ENCODE measurements at places on chromosomes 2 and 18.
A peak's percentile ranks its signal among the peaks of the same experiment; 100 is the strongest.

DNA sequence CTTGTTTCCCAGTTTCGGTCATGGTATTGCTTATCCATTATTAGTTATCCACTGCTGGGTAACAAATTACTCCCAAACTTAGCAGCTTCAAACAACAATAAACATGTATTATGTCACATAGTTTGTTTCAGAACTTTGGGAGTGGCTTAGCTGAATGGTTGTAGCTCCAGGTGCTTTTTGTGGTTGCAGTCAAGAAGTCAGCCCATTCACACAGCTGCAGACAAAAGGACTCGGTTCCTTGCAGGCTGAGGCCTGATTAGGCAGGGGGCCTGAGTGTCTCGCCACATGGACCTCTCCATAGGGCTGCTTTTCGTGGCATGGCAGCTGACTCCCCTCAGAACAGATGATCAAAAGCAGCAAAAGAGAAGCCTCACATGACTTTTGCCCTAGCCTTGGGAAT lies 58.2 kb upstream of the ITGA4 start:
- DNase-seq, result no peak

DNA sequence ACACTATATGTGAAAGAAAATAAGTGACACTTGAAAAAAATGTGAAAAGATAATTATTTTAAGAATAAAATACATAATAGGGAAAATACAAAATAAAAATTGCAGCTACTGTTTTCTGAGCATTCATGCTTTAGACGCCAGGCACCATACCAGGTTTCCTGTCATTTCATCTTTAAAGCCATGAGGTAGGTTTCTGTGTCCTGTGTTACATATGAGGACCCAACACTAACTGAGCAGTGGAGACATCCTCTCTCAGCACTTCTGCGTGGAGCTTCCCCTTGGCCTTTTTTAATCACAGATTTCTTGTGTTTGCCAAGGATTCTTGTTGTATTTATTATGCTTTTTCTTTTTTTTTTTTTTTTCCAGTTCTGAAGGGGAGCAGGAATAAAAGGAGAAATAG lies 117.3 kb downstream of the FAM117B start:
- no peak for DNase-seq

DNA sequence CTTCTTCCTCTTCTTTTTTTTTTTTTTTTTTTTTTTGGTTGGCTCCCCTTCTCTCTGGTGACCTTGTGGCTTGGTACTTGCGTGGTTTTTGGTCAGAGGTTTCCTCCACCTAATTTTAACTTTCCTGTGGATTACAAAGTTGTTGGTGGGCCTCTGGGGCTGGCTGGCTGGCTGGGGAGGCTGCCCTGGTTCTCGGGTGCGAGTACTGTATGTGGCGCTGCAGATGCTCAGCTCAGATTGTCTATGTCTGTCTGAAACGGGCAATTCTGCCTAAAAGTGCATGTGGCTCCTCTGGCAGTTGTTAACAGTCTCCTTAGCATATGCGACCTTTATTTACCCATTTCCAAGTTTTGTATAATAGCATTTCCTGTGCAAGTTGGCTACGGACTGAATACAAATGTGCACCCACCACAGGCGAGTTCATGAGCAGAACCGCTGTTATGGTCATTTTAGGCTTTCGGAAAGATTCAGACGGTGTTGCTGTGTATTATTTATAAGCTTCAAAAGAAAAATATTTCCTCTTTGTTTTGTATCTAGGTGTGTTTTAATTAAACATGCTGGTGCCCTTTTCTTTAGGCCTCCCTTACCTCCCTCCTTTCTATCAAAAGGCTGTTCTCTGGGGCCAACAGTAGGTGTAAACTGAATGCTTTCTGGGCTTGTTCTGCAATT lies 4.4 kb downstream of the TBR1 start:
- no peak for DNase-seq

- peak; percentile 26 for DNase-seq
These were observed 54.4 kb downstream of the EPHA4 start for GRCh38 chr2:221517696-221518151.

GRCh38 chr2:162241571-162241970 lies 1.7 kb downstream of the FAP start:
- DNase-seq, result no peak

GRCh38 chr2:17976871-17977746 lies 98.6 kb downstream of the KCNS3 start:
- DNase-seq, result no peak

DNA sequence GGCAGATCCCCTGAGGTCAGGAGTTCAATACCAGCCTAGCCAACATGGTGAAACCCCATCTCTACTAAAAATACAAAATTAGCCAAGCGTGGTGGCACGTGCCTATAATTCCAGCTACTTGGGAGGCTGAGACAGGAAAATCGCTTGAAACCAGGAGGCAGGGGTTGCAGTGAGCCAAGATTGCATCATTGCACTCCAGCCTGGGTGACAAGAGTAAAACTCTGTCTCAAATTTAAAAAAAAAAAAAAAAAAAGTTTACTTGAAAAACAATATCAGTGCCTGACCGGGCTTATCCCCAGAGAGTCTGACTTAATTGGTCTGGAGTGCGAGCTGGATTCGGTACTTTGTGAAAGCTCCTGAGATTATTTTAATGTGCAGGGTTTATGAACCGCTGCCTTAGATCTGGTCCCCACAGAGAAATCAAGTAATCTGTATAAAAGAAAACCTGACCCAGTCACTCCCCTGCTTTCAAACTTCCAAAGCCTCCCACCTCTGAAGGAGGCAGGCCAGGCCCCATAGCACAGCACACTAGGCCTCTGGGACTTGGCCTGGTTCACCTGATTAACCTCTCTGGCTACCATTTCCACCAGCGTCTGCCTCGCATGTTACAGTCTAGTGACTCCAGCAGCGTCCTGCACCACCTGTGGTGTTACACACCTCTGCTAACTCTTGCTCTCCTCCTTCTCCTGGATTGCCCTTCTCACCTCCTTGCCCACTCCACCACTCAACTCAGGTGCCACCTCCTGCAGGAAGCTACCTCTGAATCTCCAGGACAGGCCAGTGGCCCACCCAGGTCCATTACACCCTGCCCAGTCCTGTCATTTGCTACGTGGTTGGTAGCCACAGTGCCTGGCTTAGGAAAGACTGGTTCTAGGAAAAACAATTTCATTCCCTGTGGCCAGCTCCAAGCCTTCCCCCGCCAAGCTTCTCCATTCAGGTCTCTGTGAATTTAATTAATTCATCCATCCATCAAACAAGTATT lies 114.3 kb upstream of the PPP1CB start:
- DNase-seq, result no peak

GRCh38 chr18:6374340-6374739 lies 40.4 kb downstream of the L3MBTL4 start:
- DNase-seq, result no peak

DNA sequence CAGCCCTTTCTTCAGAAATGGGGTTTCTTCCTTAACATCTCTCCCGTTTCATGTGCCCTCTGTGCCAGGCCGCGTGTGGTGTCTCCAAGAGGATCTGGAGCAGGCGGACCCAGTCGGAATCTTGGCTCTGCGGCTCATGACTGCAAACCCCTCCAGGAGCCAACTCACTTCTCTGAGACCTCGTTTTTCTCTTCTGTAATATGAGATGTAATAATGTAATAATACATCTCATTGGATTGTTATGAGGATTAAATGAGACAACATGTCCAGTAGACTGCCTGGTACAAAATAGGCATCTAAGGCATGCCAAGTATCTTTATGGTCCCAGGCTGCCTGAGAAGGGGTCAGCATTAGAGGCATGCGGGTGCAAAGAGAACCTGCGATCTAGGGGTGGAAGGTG lies 221.3 kb upstream of the REV1 start:
- no peak for DNase-seq

DNA sequence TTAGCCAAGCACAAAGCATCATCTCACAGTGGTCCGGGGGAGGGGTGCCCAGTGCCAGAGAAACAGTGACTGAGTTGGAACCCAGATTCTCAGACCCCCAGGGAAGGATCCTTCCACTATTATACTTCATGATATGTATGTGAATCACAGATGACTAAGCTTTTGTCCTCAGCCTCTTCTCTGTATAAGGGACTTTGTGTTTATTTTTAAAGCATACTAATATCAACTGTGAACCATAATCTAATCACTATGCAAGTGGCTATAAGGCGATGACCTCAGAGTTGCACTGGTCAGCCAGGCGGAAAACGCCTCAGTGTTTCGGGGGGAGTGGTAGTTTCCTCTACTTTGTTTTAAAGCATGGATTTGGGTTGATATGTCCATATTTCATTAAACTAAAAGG lies 160.4 kb upstream of the TMEM200C start:
- no peak for DNase-seq

- DNase-seq, result no peak
These were observed 73.7 kb downstream of the DGKD start for GRCh38 chr2:233428008-233428407.

DNA sequence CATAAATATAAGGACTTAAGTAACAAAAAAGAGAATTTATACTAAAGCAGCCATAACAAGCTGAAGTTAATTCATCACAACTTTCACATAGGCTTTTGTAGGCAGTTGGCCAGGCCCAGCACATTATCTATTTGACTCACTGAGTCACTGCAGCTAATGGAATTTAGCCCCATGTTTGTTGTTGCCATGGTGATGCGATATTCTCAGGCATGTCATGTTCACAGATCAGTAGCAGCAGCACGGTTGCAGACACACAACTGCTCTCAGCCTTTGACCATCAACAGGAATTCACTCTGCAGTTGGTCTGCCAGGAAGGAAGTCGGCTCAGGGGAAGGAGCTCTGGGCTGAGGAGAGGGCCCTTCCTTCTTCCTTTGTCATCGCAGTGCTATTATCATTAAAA lies 639.8 kb downstream of the TMEM182 start:
- DNase-seq, result no peak

DNA sequence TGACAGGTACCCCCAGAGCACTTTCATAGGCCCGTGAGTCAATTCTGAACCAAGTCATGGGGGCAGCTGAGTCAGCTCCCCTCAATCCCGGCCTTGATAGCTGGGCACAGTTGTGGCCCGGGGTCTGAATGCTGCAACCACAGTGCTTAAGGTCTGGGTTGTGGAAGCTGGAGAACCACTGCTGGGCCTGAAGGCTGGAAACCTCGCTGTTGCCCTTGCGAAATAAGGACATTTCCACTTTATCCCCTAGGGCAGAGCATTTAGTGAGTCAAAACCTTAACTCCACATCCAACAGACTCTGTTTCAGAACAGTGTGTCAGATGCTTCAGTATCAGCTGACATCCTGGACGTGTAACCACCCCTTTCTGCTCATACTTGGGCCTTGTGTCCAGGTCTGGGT lies 58.6 kb downstream of the SP110 start:
- no peak for DNase-seq

GRCh38 chr2:23700627-23701026 lies 226.3 kb downstream of the ATAD2B start:
- DNase-seq, result no peak

DNA sequence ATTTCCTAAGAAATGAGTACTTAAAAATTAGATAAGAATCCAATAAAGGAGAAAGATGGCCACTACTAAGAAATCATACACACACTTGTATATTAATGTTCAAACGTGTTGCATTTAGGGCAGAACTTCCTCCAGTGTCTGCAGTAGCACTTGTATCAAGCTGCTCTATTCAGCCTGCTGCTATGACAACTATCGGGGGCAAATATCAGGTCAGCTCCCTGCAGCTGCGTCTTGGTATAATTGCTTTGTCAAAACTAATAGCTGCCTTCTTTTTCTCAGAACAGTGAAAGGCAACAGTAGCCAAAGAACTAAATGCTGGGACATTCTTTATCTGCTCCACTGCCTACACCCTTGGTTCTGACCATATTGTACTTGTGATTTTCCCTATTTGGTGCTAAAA lies 300.7 kb downstream of the NOL4 start:
- no peak for DNase-seq

DNA sequence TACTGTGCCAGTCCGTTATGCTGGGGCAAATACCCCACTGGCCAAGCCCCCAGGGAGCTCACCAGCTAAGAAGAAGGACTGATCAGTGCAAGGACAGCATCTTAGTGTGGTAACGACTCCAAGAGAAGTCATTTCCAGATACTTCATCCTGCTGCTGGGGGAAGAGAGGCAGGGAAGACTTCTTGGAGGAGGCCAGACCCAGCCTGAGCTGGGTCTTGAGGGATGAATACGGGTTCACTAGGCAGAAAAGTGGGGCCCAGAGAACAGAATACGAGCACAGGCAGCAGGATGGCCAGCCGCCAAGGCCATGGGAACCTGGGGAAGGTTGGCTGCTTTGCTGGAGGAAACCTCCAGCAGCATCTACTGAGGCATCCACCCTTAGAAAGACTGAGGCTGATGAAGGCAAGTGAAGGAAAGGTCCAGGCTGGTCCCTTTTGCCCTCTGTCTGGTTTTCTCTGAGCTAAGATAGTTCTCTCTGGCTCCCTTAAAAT lies 84.1 kb downstream of the GLI2 start:
- DNase-seq, result no peak

DNA sequence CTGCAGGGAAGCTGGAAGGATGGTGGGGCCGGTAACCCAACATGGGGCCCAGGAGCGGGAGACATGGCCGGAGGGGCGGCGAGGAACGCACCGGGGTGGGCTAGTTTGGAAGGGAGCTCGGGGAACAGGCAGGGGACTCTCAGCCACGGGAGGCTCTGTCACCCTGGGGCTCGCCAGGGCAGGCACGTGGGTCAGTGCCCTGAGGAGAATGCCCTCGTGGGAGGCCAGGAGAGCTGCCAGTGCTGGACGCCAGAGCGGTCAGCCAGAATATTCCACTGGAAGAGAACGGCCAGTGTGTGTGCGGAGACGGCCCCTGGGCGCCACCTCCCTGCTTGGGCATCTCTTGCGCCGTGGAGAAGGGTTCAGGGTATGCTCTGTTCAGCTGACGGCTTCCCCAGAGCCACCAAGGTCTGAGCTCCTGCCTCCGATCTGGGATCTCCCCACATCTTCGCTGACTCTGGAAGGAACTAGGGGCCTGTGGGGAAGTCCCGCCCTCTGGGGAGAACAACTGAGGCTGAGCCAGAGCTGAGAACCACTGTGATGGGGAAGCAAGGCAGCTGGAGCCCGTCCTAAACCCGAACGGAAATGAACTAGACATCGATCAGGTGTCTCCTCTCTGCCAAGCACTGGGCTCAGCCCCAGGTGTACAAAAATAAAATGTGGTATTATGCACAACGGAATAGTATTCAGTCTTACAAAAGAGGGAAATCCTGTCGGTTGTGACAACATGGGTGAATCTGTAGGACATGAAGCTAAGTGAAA lies 49.3 kb downstream of the TNP1 start:
- DNase-seq, result no peak

All from NK-92 treated with Interleukin-12 subunit alpha and Interleukin-12 subunit beta, amount 100 ng/mL, for 24 hours (cell line).